Left lung (tissue), 14 donors: ENCODE measurements at places on chromosomes 7 and 10. TPM values are rescaled to one million over a fixed set of nuclear protein-coding genes. Genes with fewer than 3 reads are reported as not detected.

The ZNF107 gene
- 13.1 TPM for polyA plus RNA-seq

The TCAF2 gene
- 6.9 TPM for polyA plus RNA-seq

The FAM25C gene
- not detected for polyA plus RNA-seq

The CCDC7 gene
- 6.4 TPM for polyA plus RNA-seq

The SPDYE2B gene
- polyA plus RNA-seq: 2.5 TPM

The NPFFR1 gene
- polyA plus RNA-seq: 0.80 TPM

The IFIT1B gene
- polyA plus RNA-seq: 0.46 TPM

The MCMBP gene
- 60.5 TPM for polyA plus RNA-seq

The FAM13C gene
- polyA plus RNA-seq: 23.7 TPM

The BEND7 gene
- polyA plus RNA-seq: 19.0 TPM

The CYP2C19 gene
- polyA plus RNA-seq: 0.14 TPM

The GPR22 gene
- not detected for polyA plus RNA-seq
